Stimulated activated naive CD4-positive, alpha-beta T cell treated with Interleukin-2 at 50 U/mL for 16 hours (primary cell): ENCODE measurements at places on chromosomes 16 and 17.

DNA sequence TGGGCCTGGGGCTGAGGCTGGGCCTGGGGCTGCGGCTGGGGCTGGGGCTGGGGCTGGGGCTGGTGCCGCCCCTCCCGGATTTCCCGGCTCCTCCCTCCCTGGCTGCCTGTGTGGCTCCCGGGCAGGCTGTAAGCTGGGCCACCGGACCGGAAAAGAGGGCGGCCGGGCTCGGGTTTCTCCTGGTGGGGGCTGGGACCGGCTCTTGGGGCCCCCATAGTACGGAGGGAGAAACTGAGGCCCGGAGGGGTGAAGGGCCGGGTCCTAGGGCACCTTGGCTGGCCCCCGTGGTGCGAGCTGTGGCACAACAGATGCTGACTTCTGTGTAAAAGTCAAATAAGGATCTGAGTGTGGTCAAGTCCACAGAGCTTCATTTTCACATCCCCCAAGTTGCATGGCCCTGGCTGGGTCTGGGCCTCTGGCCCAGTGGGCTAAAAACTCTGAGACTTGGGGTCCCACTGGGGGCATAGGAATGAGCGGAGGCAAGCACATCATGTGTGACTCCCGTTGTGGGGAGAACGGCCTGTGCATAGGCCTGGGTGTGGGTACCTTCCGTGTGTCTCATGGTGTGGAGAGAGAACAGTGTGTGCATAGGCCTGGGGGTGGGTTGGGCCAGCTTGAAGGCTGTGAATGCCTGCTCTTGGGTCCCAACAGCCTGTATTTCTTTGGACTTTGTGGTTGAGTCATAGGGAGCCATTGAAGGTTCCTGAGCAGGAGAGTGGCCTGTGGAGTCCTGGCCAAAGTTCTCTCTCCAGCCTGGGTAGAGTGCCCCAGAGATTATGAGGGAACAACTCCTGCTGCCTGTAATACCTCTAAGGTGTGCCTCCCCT, 123.9 kb upstream of the CIBAR2 start:
- no peak for DNase-seq

DNA sequence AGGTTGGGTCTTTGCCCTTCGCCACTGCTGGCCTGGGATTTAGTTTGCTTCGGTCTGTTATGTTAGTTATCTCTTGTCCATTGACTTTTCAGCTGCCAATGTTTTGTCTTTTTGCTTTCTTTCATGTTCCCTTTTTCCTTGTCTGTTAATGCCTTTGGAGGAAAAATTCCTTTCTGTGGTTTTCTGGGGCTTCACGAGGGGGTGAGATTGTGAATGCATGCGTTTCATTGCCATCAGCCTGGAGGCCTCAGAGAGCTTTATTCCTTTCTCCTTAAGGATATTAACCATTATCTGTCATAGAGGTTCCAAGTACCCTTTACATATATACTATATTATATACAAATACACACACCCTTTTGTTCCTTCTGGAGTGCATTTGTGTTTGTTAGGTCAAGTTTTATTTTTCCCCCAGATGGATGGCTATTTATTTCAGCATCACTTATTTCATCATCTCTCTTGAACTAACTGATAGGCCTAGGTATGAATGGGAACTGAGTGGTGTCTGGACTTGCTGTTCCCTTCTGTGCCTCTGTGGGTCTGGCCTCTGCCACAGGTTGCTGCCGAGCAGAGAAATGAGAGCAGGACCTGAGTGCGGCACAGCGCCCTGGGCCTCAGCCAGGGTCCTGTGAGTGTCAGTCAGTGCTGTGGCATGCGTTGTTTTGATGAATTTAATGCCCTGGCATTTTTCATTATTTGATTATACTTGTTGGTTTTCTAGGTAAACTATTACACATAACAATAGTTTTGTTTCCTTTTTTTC, 193.4 kb downstream of the LGALS9B start:
- DNase-seq: no peak

DNA sequence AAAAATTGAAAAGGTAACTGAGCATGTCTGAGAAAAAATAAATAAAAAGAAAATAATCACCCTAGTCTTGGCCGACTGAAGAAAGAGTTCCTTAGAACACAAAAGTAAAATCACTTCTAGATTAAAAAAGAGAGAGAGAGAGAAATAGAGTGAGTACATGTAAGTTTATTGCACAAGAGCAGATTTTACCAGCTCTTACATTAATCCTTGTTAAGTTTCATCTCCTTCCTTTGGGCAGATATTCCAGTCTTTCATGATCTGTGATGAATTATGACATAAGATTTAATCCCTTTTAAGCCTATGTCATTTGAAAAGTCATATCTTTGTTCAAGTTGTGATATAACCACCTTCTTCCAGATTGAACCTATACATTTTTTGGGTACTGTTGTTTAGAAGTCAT, 54.8 kb downstream of the NFAT5 start:
- no peak for DNase-seq

GRCh38 chr16:74511961-74512360, 90.7 kb upstream of the CLEC18B start:
- no peak for DNase-seq

- no peak for DNase-seq
These were observed 7.3 kb upstream of the METRNL start for GRCh38 chr17:83071966-83072562.

DNA sequence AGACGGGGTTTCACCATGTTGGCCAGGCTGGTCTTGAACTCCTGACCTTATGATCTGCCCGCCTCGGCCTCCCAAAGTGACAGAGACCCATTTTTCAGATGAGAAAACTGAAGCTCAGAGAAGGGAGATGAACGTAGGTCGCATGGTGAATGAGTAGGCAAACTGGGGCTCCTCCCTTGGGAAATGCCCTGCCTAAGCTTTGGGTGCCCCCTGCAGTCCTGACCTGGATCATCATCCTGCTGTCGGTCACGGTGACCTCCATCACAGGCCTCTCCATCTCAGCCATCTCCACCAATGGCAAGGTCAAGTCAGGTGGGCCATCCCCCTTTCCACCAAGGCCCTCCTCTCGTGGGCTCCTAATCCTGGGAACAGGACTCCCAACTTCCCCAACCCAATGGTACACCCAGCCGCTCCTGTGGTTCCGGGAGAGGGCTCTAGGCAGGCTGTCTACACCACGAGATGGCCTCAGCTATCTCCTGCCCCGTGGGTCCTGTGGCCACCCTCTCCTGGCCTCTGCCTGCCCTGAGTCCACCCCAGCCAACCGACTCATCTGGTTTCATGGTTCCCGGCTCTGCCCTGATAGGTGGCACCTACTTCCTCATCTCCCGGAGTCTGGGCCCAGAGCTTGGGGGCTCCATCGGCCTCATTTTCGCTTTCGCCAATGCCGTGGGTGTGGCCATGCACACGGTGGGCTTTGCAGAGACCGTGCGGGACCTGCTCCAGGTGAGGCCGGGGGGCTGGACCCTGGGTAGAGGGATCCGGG, 4.7 kb downstream of the SLC12A3 start:
- DNase-seq: peak; percentile 11

DNA sequence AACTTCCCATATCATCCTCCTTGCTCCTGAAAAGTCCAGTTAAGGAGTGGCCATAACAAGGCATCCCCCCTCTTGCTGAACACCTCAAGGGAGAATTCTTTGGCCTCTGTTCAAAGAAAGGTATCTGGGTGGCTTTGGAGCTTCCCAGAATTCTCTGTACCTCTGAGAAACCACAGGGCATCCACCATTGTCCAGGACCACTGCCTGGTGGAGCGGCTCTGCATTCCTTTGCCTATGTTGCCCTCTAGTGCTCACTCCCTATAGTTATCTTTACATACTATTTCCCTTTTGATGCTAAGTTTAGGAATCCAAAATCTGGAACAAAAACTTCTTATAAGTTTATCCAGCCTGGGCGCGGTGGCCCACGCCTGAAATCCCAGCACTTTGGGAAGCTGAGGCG, 30.3 kb downstream of the CHD9NB start:
- DNase-seq: no peak

- no peak for DNase-seq
These were observed 29.4 kb downstream of the TBCD start for GRCh38 chr17:82780971-82781893.

GRCh38 chr17:8438441-8438840, 2.8 kb downstream of the NDEL1 start:
- no peak for DNase-seq
